SIG-M5 (cell line): ENCODE measurements at places on chromosomes 12 and 14.

DNA sequence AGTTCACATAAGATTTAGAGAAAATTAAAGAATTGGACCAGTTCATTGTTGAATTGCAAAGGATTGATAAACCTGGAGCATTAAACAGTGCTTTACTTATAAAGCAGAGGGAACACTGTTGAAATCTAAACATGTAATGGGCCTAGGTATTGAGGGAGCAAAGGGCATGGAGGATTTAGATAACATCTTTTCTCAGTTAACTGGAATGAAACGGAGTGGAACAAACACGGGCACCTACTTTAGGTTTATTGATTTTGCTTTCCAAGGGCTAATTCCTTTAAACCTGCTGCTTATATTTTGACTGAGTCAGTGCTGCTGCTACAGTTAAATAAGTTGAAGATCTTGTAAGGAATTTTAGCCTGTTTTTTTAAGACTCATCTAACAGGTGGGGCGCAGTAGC lies 5.6 kb downstream of the EIF4B start:
- DNase-seq, result no peak

GRCh38 chr12:44521702-44522101 lies 354.4 kb downstream of the NELL2 start:
- no peak for DNase-seq

DNA sequence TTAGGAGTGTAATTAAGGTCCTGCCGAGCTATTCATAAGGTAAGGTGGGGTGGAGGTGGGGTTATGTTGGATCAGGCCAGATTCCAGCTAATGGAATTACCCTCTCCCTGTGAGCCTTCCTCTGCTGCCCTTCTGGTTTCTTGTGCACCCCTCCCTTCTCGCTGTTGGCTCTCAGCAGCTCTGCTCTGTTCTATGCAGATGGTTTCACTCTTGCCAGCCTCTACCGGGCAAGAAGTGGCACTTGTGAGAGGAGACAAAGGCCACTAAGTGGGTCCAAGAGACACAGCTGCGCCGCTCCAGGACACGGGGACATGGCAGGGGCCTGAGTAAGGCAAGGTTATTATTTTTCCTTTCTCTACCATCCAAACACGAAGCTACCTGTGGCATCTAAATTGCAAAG lies 334.4 kb downstream of the EMP1 start:
- DNase-seq, result no peak

DNA sequence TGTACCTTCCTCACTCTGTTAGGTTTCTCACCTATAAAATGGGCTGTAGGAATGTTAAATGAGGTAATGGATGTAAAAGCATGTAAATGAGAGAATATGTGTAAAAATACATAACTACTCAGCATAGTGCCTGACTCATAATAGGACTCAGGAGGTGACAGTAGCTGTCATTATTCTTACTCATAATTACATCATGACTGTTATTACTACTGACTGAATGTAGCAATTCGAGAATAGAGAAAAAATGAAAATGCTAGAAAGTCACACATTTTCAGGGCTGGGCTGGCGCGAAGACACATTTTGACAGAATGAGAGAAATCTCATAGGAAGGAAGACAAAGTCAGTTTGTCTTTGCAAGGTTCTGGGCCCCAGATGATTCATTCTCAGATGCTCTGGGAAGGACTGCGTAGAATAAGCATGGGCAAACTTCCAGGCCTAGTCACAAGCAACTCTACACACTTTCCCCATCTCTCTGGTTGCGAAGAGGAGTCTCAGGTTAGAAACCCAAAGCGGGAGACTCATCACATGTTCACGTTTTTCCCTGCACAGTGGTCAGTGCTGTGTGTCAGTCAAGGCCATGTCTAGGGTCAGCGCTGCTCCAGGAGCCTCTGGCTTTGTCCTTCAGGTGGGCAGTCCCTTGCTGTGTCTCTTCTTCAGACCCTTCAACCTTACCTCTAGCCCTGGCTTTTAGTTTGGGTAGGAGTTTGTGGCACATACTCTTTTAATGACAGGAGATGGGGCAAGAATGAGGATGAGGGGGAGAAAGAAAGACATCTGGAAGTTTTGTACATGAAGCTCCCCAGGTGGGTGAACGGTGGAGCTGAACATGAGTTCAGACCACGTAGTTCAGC lies 8.4 kb downstream of the GPRC5A start:
- no peak for DNase-seq
